ENCODE measurements at places on chromosomes 7 and 10.
A peak's percentile ranks its signal among the peaks of the same experiment; 100 is the strongest.

- no peak for DNase-seq
Measured at GRCh38 chr10:58070956-58071355, 196.7 kb downstream of the IPMK start.

DNA sequence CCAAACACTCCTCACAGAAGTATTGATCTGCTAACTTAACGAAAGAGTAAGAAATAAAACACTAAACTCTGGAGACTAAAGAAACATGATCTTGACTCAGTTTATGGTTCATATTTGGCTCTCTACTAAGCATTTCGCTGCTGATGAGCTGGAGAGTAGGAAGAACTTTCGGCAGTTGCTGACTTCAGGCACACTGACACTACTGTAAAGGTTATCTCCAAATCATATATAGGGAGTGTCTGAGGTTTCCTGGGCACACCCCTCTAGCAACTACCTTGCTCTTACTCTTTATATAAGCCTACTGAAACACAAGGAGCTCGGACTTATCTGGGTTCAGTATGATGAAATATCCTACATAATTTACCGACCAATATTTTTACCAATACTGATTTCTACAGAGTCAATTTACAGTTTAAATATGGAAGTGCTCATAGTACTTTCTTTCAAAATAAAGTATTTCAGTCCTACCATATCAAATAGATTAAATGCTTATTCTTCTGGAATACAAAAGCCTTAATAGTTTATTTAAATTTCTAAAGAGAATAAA, 39.5 kb downstream of the ERCC6 start:
- no peak for DNase-seq

GRCh38 chr10:9239298-9239697, 1184.8 kb downstream of the GATA3 start:
- DNase-seq = no peak

- no peak for DNase-seq
Measured at GRCh38 chr10:20737107-20737506, 160.0 kb downstream of the NEBL start.

DNA sequence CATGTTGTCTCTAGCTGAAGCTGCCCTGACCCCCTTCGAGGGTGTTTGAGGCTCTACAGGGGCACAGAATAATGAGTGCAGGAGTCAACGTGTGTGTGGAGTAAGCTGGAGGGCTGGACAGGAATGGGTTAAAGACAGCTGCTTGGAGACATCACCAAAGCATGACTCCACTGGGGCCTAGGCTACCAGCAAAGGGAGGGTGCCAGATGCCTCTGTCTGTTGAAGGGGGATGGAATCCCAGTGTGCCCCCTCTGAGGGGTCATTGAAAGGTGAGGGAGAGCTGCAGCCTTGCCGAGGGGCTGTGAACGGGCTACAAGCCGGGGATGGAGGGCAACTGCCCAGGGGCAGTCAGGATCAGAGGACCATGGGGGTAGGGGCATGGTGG, 51.7 kb upstream of the PODXL start:
- no peak for DNase-seq

DNA sequence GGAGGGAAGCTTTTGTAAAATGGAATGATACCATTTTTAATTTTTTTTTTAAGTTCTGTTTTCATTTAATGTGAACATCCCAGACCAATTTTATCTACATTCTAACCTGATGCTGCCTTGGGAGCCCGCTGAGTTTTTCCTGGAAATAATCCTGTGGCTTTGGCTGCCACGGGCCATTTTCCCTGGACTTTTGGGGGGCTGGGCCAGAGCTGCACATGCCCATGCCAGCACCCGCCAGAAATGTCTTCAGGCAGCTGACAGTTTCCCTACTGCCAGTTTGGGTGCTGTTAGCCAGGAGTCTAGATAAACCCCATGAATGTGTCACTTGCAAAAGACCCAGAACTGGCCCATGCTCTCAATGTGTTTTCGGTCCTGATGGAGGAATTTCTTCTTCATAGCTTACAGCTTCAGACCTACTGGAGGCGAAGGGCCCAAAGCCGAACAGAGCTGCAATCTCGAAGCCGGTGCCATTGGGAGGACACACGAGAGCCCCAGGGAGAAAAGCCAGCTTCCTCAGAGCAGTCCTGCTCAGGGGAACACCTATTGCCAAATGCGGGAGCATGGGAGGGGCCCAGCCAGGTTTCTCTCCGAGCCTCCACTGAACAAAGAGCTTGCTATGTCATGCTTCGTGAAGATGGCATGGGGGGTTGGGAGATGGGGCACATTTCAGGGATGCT, 444.2 kb upstream of the MKI67 start:
- DNase-seq = no peak

- DNase-seq = no peak
Measured at GRCh38 chr10:47347303-47347675, 874 bp upstream of the RBP3 start.

DNA sequence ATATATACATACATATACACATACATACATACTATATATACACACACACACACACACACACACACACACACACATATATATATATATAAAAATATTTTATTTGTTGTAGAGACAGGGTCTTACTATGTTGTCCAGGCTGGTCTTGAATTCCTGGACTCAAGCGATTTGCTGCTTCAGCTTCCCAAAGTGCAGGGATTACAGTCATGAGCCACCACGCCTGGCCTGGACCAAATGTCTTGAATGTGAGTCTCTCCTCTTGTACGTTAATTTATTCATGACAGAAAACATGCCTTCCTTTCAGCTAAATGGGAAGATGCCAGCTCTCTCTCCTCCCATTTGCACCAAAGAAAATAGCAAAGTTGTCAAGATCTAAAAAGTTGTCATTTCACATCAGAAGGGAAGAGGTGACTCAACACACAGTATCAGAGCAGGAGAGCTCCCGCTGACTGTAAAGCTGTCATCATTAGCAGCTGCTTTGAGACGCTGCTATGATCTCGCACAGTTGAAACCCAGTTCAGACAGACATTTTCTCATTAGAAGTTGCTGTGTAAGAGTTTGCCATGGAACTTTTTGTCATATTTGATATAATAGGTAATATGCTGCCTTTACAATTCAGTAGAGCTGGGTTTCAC, 224.3 kb downstream of the SFMBT2 start:
- DNase-seq = no peak

- no peak for DNase-seq
Measured at GRCh38 chr10:78540355-78541076, 506.9 kb downstream of the RPS24 start.

- DNase-seq = no peak
Measured at GRCh38 chr10:35059481-35059880, 30.7 kb downstream of the CUL2 start.

GRCh38 chr7:15886626-15887025, 200.1 kb upstream of the MEOX2 start:
- no peak for DNase-seq

- DNase-seq = no peak
Measured at GRCh38 chr7:39923091-39923490, 27.0 kb upstream of the CDK13 start.

DNA sequence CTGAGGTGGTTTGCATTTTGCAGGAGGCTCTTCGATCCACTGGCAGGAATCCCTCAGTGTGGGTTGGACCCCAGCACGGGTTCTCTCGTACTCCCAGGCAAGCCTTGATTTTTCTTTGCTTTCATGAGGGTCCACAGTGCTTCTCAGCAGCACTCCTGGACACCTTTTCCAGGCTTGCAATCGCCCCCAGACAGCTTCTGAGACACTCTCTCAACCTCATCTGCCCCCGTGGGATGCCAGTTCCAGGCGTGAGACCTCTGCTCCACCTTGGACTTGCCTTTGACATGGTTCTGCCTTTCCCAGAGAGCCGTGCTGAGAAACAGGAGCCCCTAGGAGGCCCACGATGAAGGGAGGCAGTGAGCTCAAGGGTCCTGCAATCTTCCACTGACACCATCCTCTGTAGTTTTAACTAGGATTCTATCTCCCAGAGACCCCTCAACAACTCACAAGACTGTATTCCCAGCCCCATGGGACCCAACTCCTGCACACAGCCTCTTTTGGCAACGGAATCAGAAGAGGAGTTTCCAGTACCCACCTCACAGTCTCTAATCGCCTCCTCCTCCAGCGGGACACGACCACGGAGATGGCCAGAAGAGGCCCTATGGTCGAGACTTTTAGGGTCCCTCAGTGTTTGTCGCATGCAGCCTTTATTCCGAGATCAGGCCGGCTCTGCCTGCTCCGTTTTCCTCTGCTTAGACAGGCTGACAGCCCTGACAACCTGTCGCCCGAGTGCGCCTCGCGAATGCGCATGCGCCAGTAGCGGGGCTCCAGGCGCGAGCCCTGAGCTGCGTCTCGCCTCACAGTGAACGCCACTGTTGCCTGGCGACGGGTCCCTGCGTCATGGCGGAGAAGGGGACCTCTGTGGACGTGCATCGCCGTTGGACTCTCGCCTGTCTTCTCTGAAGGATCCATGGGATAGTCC, 26.0 kb upstream of the ZNF273 start:
- DNase-seq = peak; percentile 44

DNA sequence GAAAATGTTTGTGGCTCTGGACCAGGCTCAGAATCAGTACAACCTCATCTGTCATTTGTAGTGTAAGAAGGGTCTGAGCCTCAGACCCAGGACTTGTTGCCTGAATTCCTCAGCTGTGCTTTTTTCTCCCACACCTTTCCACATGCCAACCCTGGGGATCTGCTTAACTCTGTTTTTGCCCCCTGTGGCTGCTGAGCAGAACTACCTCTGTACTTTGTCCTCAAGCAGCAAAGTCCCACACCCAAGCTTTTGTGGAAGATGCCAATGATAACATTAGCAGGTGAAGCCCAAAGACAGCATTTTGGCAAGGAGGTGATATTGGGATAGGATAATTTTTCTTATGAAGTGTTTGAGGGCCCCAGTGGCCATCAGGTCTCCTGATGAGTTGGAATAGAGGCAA, 5.8 kb upstream of the CYP2C18 start:
- no peak for DNase-seq

DNA sequence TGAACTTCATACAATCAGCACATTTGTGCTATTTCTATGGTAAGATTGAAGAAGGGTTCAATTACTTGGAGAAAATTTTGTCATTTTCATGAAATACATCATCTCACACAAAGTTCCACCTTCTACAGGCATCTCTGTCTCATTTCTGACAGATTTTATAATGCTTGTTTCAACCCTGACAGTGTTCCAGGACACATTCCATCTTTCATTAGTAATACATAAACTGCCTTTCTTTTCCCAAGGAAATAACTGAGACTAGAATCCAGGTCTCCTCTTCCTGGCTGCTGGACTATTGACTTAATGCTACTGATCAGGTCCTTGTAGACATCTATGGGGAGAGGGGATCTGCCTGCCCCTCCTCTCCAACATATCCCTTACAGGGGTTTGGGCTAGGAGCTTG, 70.1 kb upstream of the PLPP4 start:
- no peak for DNase-seq

DNA sequence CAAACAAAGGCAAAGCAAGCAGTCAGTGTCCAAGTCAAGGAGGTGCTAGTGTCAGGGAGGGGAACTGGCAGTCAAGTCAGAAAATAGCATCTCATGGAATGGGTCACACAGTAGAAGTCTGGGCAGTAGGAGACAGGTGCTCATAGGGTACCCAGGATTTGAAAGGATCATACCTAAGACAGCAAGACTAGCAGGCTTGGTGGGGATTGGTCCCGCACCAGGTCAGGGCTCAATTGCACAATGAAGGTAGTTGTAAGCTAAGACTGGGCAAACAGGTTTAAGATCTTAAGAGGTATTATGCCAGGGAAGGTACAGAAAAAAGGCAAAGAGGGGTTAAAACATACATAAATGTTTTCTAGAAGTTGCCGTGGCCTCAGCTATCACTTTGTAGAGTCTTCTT, 181.4 kb upstream of the ETV1 start:
- DNase-seq = no peak

- DNase-seq = no peak
Measured at GRCh38 chr7:150586785-150587152, 19.6 kb downstream of the GIMAP4 start.

- no peak for DNase-seq
Measured at GRCh38 chr7:44431091-44431608, 59.3 kb downstream of the NUDCD3 start.

GRCh38 chr10:8431511-8431910, 377.0 kb downstream of the GATA3 start:
- DNase-seq = no peak

DNA sequence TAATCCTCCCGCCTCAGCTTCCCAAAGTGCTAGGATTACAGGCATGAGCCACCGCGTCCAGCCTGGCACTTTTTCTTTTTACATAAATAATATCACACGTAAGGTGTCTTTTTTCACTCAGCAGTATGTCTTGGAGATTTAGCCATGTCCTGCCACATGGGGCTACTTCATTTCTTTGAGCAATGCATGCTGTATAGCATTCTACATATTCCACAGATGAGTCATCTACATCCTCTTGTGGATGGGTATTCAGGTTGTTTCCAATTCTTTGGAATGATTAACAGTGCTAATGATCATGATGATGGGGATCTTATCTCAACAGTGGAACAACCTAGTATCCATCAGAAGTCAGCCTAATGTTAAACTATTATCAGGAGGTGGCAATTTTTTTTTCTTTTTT, 50.8 kb downstream of the ZNF503 start:
- DNase-seq = no peak

- no peak for DNase-seq
Measured at GRCh38 chr10:909831-910230, 21.7 kb downstream of the LARP4B start.

- no peak for DNase-seq
Measured at GRCh38 chr10:127998501-127999144, 91.7 kb downstream of the PTPRE start.

GRCh38 chr10:91653219-91653870, 20.5 kb upstream of the PPP1R3C start:
- DNase-seq = no peak

DNA sequence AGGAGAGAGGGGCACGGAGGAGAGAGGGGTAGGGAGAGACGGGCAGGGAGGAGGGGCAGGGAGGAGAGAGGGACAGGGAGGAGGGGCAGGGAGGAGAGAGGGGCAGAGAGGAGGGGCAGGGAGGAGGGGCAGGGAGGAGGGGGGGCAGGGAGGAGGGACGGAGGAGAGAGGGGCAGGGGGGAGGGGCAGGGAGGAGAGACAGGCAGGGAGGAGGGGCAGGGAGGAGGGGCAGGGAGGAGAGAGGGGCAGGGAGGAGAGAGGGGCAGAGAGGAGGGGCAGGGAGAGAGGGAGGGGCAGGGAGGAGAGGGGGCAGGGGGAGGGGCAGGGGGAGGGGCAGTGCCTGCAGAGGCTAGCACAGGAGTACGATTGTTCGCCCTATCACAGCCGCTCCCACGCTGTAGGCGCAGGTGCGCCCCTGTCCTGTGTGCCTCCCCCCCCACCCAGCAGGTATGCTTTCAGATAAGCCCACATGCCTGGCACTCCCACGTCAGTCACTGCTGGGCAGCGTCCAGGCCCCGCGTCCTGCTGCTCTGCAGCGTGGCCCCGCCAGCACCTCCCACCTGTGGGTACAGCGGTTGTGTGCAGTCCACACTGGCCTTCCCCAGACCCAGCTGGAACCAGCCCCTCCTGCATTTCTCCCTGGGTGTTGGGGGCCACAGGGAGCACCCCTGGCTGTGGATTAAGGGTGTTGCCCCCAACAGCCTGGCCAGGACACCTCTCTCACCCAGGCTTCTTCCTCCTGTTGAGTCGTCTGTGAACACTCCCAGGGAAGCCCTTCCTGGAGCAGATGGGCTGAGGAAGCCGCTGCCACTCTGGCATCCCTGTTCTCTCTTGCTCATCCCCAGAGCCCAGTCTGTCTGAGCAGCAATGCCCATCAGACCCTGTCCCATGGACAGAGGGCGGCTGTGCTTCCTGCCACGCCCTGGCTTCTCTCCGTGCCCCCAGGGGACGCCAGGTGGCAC, 10.8 kb downstream of the NKX6-2 start:
- no peak for DNase-seq

GRCh38 chr7:106865130-106866041, at the start of gene PIK3CG:
Gene PIK3CG, plus strand, starts transcription at chr7:106865282. Its CDS starts 2,280 bp downstream, at chr7:106867562.
- no peak for DNase-seq

GRCh38 chr10:119383174-119383856, 159.2 kb downstream of the RGS10 start:
- no peak for DNase-seq

GRCh38 chr7:75711076-75711475, 27.7 kb downstream of the HIP1 start:
- DNase-seq = no peak

Measured in stimulated activated CD8-positive, alpha-beta memory T cell treated with anti-CD3 and anti-CD28 coated beads, Interleukin-12 subunit alpha, Interleukin-12 subunit beta, amount 100 ng/mL, for 1 hour (primary cell).